Activated T-cell treated with anti-CD3 and anti-CD28 coated beads for 1 hour (primary cell): ENCODE measurements at places on chromosomes 1 and 21.

GRCh38 chr1:196701144-196701543 lies 49.3 kb downstream of the CFH start:
- DNase-seq = no peak

DNA sequence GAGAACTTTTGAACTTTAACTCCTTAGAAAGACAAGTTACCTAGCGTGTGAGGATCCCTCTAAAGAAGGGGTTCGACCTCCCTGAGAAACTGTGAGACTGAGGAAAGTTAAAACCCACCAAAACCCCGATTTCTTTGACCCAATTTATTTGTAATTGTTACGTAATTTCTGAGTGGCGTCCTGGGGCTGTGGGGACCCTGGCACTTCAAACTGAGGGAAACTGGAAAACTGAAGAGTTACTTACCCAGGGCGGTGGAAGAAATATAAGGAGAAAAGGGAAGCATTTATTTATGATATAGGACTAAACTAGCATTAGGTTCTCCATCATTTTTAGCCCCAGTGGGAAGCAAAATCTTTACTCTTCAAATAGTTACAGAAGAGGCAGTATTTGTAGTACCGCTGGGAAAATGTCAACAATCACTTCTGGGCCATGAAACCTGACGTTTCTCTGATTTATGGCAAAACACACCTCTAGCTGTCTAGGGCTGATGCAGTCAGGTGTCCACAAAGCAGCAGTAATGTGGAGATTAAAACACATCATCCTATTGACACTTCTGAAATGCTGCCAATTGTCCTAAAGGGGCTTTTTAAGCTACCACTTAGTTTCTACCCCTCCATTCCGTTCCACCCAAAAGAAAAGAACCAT lies 430 bp downstream of the S100B start:
- no peak for DNase-seq

DNA sequence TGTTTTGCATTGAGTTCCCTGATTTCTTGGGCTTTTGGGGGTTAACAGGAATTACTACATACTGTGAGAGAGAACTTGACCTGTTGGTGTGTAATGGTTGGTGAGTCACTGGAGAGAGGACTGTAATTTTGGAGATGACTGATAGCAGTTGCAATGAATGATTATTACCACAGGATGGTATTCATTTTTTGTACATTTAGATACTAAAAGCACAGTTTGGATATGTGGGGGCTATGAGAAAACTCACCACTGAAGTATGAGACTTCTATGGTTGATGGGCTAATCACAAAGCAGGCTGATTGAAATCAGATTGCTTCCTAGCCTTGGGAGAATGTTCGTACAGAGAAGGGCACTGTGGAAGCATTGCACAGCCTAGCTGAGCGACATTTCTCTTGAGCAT lies 1571.3 kb upstream of the PRMT6 start:
- no peak for DNase-seq

DNA sequence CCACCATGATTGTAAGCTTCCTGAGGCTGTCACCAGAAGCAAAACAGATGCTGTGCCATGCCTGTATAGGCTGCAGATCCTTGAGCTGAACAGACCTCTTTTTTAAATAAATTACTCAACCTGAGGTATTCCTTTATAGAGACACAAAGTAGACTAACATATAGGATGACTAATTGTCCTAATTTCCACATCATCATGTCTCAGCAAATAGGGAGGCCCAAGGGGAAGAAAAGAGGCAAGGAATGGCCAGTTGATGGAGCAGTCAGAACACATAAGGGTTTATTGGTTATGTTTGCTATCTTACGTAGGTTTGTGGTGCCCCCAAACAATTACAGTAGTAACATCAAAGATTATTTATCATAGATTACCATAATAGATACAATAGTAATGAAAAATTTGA lies 126.2 kb downstream of the RASAL2 start:
- no peak for DNase-seq

DNA sequence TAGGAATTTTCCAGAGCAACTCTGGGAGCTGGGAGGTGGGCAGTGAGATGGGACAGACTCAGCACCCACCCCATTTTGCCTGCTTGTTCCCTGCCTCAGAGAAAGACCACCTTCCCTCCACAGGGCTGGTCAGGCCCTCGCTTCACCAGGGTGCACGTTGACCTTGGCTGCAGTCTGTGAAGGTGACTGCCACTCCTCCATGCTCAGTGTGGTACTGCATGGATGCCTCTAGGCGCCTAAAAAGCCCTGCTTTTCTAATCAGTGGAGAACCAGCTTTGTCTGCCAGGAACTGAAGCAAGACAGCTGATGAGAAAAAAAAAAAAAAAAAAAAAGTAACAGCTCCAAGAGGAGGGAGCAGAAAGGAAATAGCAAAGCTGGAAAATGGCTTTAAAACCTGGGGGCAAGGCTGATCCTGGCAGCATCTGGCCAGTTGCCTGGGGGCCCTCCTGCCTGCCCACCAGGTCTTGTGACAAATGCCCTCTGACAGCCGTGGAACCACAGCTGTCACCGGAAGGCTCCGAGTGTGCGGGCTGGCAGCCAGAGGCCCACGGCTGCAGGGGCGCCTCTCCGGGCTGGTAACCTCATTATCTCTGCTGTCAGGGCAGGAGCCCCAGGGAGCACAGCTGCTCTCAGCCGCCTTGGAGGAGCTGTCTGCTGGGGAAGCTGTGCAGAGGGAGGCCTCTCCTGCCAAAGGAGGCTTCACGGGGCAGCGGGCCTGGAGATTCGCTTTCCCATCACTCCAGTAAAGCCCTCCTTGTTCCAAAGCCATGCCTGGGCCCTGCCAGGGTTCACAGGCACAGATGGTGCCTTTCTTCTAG lies 13.7 kb downstream of the KIAA1614 start:
- no peak for DNase-seq

DNA sequence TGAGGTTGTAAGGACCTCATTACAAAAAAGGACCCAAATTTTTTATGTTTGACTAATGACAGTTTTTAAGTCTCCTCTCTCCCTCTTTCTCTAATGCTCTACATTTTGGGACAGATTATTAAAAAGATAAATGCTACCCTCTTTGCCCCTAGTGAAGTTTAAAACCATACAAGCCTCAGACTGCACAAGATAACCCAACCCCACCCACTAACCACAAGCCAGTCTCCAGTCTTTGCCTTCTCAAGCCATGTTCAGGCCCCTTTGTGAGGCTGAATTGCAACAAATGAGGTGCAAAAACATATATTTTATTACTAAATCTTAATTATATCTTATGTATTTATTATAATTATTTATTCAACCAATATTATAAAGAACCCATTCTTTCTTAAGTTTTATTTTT lies 597.2 kb upstream of the BRINP3 start:
- no peak for DNase-seq

GRCh38 chr1:204902671-204903070 lies 32.0 kb downstream of the NFASC start:
- DNase-seq = no peak

DNA sequence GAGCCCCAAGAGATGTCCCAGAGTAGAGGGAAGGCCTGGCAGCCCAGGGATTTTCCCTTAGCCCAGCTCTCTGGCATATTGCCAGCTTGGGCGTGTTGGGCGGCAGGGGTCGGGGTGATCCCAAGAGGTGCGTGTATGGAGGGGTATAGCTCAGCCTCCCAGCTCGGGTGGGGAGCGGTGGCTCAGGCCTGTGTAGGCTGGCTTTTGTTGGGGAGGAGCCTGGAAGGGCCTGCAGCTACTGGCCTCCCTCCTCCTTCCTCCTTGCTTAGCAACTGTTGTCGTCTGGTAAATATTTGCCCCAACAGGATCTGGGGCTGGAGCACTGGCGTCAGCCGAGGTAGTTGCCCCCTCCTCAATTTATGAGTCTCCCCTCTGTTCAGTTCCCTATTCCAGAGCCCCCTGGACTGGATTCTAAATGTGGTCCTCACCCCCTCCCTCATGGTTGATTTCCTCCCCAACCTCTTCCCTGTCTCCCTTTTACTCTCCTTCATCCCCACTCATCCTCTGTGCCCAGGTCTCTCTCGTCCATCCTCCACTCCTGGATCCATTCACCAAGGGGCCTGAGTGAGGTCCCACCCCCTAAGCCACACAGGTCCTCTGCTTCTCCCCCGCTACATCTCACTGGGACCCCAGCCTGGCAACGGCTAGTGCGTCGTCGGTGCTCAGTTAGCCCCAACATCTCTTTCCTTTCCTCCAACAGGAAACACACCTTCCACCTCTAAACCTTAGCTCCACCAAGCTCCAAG lies 10.3 kb upstream of the LMNA start:
- DNase-seq = no peak

GRCh38 chr1:44408212-44408582 lies 3.1 kb downstream of the RNF220 start:
- no peak for DNase-seq

DNA sequence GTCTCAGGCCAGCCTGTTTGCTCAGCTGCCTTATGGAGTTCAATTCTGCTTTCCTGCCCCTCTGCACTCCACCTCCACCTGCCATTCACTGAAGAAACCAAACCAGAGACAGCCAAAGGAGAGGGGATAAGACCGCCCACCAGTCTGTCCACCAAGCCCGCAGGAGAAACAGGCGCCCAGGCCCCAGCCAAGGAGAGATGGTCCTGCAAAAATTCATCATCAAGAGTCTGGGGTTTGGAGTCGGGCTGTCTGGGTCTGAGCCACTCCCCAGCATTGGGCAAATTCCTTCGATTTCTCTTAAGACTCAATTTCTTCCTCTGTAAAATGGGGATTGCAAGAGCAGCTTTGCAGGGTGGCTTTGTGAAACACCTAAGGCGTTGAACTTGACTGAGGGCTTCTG lies 121.4 kb upstream of the RUNX3 start:
- DNase-seq = no peak

DNA sequence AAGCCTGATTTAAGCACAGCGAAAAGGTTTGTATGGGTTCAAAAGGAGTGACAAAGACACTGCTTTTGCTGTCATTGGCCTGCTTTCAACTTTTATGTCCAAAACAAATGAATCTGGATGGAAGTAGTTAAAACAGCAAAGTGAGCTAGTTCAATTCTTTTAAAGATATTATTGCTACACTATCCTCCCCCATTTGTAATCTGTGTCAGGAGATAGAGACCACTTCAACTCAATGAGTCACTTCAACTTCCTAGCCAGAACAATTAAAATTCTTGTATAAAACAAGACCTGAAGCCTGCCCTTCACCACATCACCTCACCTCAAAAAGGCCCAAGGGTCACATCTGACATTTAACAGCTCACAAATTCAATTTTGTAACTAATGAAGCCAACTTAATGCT lies 364.1 kb upstream of the LYPLAL1 start:
- DNase-seq = no peak

GRCh38 chr21:36783612-36784374 lies 84.9 kb downstream of the SIM2 start:
- no peak for DNase-seq

GRCh38 chr21:15023776-15024175 lies 41.0 kb downstream of the NRIP1 start:
- no peak for DNase-seq

GRCh38 chr1:226310245-226310540 lies 1.2 kb upstream of the LIN9 start:
- DNase-seq = no peak

GRCh38 chr1:13623021-13623637 lies 39.5 kb downstream of the PDPN start:
- DNase-seq = no peak

DNA sequence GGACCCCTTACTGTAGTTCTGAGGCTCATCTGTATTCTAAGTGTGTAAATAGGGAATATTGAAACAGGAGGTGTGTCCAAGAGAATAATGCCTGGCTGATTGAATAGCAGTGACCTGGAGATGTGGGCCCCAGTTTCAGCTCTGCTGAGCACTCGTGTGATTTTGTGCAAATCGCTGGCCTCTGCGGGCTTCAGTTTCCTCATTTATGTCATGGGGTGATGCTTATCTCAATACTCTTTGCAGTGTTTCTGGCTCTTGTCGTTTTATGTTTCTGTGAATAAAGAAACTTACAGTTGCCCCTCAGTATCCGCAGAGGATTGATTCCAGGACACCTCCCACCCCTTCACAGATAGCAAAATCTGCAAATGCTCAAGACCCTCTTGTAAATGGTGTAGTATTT lies 5.0 kb downstream of the COG2 start:
- DNase-seq = no peak

GRCh38 chr1:78424720-78425119 lies 66.1 kb upstream of the PTGFR start:
- DNase-seq = no peak

- DNase-seq = no peak
Measured at GRCh38 chr1:200634261-200635122, 13.9 kb upstream of the KIF14 start.

DNA sequence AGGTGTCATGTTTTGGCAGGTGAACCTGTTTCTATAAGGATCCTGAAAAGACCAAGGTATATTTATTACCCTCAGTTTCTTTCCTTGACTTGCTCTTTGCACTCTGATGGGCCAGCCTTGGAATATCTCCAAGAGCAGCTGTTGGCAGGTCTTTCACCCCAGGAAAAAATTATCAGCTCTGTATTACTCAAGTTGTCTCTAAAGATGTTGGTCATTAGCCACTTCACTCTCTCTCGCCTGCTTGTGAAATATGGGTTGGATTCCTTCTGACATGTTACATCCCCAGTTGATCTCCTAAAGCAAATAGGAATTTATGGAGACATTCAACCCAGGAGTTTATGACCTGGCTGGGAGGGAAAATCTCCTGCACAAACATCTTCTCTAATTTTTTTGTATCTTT lies 85.9 kb downstream of the KCNJ15 start:
- no peak for DNase-seq

- DNase-seq = no peak
Measured at GRCh38 chr21:38621132-38621531, 122.9 kb upstream of the ERG start.

DNA sequence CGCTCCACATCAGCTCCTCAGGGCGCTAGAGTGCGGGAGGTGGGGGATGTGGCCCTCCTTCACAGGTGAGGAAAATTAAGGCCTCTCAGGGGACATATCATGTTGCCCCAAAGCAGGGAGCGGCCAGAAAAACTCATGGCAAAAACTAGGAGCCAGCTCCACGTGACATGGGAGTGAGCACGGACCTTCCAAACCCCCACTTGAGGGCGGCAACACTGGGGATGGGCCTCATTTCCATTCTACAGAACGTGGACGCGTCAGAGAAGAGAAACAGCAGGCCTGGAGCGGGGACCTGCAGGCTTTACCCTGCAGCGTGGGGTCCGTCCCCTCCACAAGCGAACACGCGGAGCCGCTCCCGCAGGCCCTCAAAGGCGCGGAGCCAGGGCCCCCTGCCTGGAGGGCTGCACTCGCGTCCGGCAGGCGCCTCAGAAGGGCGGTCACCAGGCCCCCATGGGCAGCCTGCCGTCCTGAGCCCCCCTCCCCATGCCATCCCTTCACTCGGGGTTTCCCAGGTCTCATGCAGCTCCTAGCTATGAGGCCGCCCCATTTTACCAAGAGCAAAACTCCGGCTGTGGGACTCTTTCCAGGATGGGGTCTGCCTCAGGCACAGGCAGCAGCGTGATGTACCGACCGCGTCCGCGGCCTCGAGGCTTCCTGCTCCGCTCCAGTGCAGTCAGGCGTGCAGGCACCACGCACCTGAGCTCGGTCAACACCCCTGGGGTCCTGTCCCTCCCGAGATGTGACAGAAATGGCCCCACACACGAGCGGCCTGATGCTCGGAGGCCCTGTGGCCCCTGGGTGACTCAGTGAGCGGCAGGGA lies 5.5 kb downstream of the CFAP410 start:
- DNase-seq = no peak

- DNase-seq = no peak
Measured at GRCh38 chr1:6959491-6959890, 174.2 kb downstream of the CAMTA1 start.
